ENCODE measurements at places on chromosomes 12 and 14.

DNA sequence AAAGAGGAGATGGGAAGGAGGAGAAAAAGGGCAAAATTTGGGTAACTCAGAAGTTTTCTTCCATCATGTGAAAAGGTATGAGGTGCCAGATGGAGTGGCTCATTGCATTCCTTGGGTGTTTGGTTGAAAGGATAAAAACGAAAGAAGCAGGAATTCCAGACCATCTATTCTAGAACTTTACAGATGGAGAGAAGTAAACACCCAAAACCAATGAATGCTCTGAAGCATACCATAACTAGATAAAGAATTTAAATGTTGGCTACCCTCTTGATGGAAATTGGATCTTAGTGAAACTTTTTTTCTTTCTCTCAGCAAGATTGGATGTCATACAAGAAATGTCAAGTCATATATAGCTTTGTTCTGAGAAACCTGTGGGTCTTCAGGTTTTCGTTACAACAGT lies 175.6 kb upstream of the FAR2 start:
- DNase-seq, result no peak

DNA sequence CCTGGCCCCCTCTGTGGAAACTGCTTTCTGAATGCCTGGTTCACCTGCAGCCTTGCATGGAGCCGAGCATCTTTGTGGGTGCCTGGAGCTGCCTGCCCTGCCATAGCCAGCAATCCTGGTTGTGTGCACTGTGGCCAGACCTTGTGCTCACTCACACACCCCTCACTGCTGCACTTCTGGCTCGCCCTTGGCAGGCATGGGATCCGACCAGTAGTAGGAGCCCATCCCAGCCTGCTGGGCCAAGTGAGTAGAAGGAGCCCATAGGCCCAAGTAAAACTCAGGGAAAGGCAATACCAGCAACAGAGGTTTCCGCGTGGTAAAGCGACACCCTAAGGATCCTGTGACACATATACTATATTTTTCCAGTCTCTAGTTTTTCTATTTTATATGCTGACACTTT lies 270.0 kb upstream of the NAV3 start:
- no peak for DNase-seq

DNA sequence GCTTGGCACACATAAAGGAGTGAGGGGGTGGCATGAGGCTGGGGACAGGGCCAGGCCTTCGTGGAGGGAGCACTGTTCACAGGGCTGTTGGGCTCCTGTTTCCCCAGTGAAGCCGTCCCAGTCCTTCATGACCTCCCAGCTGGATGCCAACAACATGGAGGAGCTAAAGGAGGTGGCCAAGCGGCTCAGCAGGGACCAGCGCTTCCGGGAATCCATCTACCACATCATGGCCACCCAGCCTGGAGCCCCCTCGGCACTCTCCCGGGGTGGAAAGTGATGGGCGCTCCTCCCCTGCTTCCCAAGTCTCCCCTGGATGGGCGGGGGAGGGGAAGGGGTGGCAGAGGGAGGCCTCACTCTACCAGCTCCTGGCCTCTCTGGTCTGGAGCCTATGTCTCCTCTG lies 43.6 kb downstream of the PLEKHD1 start:
- no peak for DNase-seq

GRCh38 chr12:57892232-57892972 lies 45.9 kb upstream of the CTDSP2 start:
- no peak for DNase-seq

DNA sequence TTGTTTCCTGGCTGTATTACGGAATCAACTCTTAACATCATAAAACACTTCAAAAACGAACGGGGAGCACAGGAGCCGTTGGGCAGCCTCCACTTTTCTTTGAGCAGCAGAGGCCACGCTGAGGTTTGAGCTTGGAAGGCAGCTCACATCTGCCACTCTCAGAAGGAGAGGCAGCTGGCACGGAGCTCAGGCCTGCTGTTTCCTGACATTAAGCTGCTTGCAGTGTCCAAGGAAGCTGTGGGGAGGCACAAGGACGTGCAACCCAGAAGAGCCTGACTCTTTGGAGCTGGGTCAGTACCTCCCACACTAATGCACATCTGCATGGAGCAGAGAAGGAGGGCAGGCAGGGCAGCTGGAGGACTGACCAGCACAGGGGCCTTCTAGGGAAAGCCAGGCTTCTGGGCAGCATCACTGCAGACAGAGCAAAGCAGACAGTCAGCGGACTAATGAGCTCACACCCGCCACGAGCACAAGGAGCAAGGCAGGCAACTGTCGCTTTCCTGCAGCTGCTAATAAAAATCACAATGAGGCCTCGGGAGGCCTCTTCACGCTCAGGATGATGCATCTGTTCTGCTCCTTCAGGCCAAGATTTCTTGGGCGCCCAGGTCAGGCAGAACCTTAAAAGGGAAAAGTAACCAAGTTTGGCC lies 211.1 kb downstream of the GLT1D1 start:
- no peak for DNase-seq

GRCh38 chr12:53098354-53098981 lies 1.0 kb downstream of the IGFBP6 start:
- no peak for DNase-seq

DNA sequence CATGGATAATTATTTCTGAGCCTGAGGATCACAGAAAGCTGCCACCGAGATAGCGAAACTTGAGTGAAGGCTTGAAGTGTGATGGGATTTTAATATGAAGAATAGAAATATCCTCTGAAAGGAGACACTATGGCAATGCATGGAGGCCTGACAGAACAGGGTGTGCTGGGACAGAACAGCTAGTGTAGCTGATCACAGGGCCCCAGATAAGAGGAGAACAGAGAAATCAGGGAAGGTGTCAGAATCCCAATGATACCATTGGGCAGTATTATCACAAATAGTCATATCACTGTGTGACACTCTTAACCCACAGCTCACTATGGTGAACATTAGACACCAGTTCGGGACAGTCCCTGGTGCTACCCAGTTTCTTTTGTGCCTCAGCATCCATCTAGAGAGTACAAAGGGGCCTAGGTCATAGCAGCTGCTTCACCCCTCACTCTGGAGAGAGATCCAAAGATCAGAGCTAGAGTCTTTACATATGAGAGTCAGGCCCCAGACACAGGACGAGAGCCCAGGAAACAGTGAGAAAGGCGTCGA lies 506 bp upstream of the OR10P1 start:
- DNase-seq, result no peak

DNA sequence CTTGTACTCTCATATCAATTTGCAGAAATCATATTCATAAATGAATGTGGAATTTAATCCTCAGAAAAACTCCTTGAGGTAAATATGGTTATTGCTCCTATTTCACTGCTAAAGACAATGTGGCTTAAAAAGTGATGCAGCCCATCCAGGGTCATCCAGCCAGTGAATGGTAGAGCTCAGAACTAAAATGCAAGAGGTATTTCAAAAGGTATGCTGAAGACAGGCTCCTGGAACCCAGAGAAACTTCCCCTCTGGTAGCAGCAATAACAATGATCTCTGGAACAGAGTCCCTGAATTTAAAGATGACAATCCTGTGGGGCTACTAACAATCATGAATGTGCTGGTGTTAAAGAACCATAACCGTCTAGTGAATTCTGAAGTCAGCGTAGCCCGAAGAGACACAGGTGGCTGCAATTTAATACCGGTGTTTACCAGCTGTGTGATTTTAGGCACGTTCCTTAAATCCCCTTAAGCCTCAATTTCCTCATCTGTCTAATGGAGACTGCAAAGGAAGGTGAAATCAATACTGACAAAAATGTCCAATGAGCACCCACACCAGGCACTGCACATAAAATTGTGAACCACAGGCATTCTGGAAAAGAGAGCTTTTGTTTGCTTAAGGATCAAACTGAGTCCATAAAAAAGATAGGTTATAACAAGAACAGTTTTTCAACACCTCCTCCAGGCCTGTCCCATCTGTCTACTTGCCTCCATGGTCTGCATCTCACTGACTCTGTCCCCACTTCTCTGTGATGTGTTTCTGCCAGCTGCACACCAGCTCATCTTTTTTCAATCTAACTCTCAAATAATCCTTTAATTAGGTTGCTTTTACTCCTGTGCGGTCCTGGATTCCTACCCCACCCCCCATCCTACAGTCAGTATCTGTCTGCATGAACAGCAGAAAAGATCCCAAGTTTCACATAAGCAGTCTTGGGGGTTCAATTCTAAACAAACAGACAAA lies 10.5 kb downstream of the TM7SF3 start:
- DNase-seq, result no peak

DNA sequence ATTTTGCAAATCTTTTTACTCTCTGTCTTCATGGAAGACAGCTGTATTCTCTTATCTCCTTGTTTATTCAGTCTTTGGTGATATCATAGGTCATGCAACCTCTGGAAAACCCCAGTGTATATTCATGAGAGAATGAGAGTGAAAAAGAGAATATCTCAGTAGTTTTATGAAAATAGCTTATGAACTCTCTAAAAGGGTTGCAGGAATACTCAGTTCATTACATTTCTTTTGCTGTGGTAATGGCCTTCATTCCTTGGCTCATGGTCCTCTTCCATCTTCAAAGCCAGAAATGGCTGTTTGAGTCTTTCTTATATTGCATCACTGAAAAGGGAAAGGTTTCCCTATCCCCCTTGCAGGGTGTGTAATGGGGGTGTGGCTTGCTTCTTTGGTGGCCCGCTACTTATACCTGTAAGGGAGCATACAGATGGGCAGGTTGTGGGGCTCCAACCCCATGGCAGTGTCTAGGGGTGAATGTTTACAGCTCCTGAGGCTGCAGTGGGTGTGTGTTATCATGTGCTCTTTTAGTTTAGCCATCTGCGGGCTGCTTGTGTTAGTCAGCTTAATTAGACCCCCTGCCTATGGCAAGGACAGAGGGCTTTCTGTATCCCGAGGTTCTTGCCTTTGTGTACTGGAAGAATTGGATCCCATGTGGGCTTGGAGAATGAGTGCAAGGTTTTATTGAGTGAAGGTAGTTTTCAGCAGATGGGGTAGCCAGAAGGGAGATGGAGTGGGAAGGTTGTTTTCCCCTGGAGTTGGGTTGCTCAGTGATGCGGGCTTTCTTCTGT lies 150.2 kb downstream of the CCDC91 start:
- DNase-seq, result no peak

- no peak for DNase-seq
These were observed 769.6 kb upstream of the ALG10B start for GRCh38 chr12:37546901-37547475.

- DNase-seq, result peak; percentile 16
These were observed 127.9 kb upstream of the TMEM132D start for GRCh38 chr12:130031571-130032189.

DNA sequence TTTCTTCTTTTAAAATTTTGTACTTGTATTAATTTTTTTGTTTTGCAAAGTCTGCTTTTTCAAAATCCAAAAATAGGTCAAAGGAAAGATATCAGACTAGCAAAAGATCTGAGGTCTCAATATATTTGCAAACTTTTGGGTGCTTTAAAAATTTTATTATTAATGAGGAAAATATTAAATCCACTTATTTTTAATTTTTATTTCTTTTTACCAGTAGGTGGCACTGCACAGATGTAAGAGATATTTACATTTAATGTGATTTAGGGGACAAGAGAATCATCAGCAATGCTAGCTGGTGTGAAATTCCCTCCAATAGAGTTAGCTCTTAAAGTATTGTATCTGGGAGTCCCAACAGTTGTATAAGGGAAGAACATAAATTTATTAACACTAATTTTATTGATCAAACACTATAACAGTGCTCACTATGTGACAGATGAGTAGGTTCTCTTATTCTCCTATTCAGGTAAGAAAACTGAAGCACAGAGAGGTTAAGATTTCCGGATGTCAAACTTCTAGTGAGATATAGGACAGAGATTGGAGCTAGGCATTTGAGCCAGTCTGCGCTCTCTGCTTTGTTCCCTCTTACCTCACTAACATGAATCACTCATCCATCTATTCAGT lies 30.5 kb downstream of the ALX1 start:
- DNase-seq, result no peak
